Activated CD4-positive, alpha-beta T cell treated with anti-CD3 and anti-CD28 coated beads for 24 hours (primary cell): ENCODE measurements at places on chromosomes 1 and 21.
A peak's percentile ranks its signal among the peaks of the same experiment; 100 is the strongest.

DNA sequence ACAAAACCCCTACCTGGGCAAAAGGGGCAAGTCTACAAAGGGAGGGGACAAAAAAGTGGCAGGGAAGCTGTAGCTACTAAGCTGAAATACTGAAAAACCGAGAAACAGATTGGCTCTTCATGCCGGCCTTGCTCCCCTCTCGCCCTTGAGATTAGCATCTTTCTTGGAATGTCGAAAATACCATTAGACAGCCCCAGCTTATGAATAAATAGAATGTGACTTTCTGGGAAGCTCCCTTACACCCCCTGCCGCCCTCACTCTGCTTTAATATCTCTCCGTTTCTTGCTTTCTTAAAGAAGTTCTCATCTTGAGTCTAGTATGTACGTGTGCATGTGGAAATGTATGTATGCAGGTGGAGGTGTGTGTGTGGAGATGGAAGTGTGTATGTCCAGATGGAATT lies 14.1 kb downstream of the TRAF3IP3 start:
- DNase-seq: no peak

DNA sequence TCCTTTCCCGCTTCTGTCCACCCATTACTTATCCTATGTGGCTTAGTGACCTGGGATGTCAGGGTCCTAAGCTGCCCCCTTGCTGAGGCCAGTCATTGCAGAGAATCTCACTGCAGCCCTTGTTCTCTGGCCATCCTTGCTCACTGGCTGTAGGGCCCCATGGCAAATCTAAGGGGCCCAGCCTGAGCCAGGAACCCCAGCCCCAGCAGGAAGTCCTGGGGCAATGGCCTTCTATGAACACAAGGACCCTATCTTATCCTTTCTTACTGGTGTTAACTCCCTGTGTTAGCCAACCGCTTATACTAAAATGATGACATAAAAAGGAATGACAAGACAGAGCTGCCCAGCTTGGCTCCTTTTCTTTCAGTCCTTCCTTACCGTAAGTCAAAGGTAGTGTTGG lies 29.9 kb downstream of the DHCR24 start:
- no peak for DNase-seq

- no peak for DNase-seq
Observed at GRCh38 chr1:61950418-61950817, 208.1 kb downstream of the PATJ start.

GRCh38 chr1:156663178-156663577 lies 14.0 kb downstream of the NES start:
- no peak for DNase-seq

DNA sequence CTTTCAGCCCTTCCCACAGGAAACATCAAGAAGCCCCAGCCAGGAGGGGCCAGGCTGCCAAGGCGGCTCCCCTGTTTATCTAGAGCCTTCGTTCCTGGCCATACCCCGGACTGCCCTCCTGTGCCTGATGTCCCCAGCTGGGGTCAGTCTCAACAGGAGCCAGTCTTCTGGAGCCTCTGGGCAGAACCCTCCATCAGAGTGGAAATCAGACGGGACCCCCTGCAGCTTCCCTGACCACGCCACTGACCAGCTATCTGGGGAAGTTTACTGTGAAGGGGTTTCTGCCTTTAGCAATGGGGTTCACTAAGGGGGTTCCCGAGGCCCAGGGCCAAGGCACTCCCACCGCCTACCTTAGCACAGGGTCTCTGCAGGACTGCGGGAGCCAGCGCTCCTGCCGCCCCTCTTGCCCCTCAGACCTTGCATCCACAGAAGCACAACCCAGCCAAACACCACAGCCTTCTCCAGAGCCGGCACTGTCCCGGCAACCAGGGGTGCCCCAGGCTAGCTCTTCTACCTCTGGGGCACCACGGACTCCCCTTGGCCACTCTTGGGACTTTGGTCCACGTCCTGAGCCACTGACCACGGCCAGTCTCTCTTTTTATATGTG lies 3.5 kb upstream of the MTFR1L start:
- DNase-seq: no peak

- no peak for DNase-seq
Observed at GRCh38 chr21:30391492-30392025, 4.3 kb upstream of the KRTAP13-1 start.

GRCh38 chr1:172381946-172382345 lies 38.5 kb upstream of the C1orf105 start:
- DNase-seq: no peak

DNA sequence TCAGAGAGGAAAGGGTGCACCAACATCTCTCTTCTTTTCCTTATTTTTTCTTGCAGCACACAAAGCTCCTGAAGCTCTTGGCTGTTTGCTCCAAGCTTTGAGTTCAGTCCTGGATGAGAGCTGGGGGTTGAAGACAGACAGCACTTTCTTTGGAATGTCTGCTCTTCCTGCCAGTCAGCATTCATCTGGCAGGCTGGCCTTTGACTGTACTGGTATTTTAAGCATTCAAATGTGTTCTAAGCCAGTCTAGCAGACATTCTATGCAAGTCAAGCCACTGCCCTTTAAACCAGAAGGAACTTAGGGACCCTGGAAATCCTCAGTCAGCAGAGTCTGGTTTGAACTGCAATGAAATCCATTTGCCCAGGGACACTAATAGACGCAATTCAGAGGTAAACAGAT lies 45.0 kb downstream of the XCL1 start:
- no peak for DNase-seq

DNA sequence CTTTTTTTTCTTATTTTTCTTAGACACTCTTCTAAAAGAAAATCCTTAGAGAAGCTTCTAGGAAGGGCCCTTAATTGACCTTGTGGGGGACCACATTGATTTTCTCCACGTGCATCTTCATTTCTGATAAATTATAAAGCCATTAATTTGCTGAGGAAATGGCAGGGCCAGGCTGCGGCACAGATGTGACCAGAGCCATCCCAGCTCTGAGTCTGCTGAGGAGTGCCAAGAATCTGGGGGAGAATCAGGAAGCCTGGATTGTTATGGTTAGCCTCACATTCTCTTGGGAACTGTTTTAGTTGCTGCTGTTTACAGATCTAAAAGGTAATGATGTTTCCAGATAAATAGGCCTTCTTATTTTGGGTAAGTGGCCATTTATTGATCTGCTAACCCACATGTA lies 16.2 kb downstream of the PROX1 start:
- no peak for DNase-seq

GRCh38 chr1:172742599-172743500 lies 83.9 kb downstream of the FASLG start:
- no peak for DNase-seq

DNA sequence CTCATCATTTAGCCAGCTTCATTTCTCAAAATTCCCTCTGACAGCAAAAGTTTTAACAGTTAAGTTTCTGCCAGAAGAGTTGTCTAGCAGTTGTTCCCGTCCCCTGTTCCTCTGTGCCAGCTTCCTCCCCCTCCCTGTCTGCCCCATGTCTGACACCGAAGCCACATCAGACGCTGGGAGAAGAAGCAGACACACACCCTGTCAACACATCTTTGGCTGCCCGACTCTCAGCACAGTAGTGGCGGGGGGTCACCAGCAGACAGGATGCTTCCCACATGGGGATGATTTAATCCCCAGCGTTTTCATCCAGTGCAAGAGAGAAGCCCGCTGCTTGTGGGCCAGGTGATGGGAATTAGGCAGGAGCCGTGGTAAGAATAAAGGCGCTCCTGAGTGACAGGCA lies 379.4 kb upstream of the RUNX1 start:
- peak; percentile 4 for DNase-seq

DNA sequence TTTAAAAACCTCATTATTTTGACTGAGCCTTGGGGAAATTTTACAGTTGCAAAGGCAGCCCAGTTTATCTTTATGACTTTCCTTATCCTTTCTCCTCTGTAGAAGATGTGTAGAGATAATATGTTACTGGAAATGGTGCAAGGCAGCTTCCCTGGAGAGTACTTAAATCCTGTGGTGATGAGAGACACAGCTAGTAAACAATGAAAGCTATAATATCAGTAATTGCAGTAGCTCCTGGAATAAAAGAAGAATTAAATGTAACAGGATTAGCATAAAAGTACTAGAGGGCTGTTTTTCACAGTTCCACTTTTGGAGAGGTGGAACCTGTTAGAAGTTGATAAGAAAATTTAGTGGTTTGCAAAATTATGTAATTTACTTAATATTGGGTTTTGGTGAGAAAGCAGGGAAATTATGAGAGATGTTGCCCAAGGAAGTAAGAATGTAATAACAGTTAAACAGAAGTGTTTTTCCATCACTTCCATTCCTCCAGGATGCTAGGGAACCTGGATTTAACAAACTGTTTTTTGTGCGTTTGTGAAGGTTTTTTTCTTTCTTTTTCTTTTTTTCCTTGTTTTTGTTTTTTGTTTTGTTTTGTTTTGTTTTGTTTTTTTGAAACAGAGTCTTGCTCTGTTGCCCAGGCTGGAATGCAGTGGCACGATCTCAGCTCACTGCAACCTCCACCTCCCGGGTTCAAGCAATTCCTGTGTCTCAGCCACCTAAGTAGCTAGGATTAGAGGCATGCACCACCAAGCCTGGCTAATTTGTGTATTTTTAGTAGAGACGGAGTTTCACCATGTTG lies 15.7 kb upstream of the EDEM3 start:
- DNase-seq: no peak

- DNase-seq: no peak
Observed at GRCh38 chr1:159441360-159441759, 1.8 kb downstream of the OR10J1 start.

DNA sequence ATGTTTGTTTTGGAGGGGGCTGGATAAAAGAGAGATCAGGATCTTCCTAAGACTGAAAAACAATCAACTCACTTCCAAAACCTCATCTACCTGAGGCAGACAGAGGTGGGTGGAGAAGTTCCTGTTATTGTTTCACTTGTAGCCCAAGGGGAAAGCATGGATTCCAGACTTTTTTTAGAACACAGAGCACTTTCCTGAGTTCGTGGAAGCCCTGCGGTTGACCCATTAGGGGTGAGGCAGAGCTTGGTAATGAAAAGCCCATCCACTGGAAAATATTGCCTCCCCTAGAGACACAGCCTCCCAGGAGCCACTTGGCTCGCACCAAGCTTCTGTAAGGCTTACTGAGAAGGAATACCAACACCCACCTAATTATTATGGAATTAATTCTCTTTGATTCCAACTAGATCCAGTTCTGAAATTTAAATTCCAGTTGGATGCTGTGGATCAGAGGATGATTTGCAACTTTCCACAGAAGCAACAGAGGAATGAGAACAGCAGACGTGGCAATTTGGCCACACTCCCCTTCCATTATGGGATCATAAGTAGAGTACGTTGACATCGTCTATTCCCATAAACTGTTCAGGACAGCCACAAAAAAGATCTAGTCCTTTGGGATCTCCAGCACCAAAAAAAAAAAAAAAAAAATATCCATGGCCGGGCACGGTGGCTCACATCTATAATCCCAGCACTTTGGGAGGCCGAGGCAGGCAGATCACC lies 4.1 kb upstream of the PEF1 start:
- DNase-seq: no peak

- DNase-seq: no peak
Observed at GRCh38 chr1:226369110-226369509, 38.8 kb downstream of the PARP1 start.

DNA sequence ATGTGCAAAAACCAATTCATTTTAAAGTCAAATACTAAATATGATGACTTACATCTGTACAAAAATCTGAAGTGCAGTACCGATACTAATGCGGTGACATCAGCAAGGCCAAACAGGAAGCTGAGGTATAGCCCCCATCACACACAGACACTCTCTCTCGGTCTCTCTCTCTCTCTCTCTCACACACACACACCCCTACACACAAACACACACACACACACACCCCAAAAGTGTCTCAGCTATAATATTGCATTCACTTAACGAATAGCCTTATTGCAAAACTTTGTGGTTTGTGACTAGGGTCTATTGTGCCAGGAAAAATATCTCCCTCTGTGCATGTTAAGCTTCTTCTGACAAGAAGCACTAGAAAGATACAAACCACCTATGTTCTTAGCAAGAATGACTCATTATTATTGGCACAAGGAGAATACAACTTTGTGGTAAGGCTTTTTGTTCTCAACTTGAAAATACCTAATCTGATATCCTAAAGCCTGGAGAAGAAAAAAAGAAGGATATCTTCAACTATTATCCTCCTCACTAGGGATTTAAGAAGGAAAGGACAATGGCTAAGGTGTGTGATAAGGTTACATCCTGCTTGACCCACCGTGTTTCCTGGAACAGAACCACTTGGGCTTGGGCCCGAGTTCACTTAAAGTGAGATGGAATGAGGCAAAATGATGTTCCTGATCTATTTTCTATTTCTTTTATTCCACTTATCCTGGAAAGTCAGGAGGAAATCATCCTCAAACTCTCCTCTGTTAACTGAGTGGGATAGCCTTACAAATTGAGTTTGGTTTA lies 107.1 kb downstream of the NIBAN1 start:
- no peak for DNase-seq

DNA sequence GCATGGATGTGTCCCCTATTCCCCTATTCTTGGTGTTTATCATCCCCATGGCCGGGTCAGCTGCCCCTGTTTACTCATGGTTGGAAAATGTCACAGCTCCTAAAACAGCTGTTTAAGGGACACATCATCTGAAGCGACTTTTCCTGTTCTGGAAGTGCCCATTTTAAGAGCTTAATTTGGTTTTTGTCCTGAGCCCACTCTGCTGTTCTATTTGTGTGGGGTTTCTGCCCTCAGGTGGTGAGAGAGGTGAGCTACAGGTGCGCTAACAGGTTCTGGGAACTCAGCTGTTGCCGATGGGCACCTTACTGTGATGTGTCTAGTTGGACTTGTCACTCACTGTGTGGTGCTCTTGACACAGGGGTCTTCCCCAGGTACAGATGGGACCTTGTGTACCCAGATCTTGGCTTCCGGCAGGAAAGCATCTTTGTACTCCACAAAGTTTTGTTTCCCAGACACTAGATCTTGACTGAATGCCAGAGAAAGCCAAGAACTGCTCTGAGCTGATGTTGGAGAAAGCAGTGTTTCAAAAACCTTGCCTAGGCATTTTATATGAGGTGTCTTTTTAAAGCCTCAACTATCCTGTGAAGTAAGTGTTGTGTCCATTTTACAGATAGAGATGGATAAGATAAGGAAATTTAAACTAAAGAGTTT lies 59.0 kb upstream of the CD1D start:
- no peak for DNase-seq

GRCh38 chr1:203244776-203245175 lies 15.3 kb upstream of the CHIT1 start:
- no peak for DNase-seq

DNA sequence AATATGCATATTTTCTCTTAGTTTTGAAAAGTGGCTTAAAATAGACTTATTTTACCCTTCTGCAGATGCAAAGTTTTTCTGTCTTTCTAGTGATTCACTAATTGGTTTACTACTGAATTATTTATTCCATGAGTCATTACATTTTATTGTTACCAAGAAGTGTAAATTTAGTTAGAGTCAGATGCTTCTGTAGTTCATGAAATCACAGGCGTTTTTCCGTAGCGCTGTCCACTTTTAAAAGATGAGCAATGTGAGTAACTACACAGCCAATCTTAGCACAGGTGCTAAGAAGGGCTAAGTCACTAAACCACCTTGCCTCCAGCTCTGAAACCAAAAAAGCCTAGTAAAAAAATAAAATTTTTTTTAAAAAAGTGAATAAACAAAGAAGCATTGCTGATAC lies 24.7 kb downstream of the RGS13 start:
- DNase-seq: no peak

DNA sequence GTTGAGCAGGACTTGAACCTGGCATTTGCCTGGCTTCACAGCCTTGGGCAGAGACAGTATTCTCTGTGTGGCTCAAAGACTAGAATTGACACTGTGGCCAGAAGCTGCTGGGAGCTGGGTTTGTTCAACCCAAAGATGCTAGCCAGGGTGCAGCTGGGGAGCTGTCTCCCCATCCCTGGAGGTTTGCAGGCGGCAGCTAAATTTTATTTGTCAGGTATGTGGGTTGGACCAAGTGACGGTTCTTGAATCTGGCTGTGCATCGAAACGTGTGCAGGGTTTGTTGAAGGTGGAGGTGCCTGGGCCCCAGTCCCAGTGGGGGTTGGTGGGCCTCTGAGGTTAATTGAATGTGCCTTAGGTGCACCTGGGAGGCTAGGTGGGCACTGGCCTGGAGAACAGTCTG lies 11.8 kb downstream of the WNT4 start:
- DNase-seq: no peak
